ENCODE measurements at places on chromosomes 3 and 15. TPM values are rescaled to one million over a fixed set of nuclear protein-coding genes. Genes with fewer than 3 reads are reported as not detected.
A peak's percentile ranks its signal among the peaks of the same experiment; 100 is the strongest.

- H3K4me1 ChIP-seq, result no peaks in the 10 kb centered on the region
- no peaks in the 10 kb centered on the region for H3K36me3 ChIP-seq
- no peak overlapping the region for H3K4me3 ChIP-seq
- DNase-seq, result no peak
These were observed 87.8 kb upstream of the SEC13 start for GRCh38 chr3:10408680-10409079.

The FAM43A gene
- total RNA-seq, result 12.9 TPM

The LRRC58 gene
- 29.3 TPM for total RNA-seq

GRCh38 chr3:79236496-79236895 is 531.3 kb downstream of the ROBO1 start:
- H3K4me3 ChIP-seq, result no peak overlapping the region
- H3K27me3 ChIP-seq, result no peaks in the 10 kb centered on the region
- H3K27ac ChIP-seq, result no peak overlapping the region

The RPSA gene
- total RNA-seq, result 1,012 TPM

DNA sequence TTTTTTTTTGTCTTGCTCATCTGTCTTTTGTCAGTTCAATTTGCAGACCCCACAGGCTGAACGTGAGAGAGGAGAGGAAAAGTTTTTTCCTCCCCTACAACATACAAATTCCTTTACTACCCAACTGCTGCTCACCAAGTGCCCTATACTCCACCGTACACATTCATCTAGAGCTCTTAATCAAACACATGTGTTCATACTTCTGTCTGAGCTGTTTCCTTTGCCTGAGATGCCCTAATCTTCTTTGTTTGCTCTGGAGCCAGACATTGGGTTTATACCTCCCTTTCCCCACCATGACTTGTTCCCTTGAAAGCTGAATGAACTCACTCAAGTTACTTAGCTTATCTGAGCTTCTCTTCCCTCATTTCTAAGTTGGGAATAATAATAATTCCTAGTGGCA is 122.7 kb upstream of the RASGRP1 start:
- H3K36me3 ChIP-seq, result no peaks in the 10 kb centered on the region
- no peak for DNase-seq
- H3K27ac ChIP-seq, result no peak overlapping the region
- no peak overlapping the region for H3K4me3 ChIP-seq

DNA sequence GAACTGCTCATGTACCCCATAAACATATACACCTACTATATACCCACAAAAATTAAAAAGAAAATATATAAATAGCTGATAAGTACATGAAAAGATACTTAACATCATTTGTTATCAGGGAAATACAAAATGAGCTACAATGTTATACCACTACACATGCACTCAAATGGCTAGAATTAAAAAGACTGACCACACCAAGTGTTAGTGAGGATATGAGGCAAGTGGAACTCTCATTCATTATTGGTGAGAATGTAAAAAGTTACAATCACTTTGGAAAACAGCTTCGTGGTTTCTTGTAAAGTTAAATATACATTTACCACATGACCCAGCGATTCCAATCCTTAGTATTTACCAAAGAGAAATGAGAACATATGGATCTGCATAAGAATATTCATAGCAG is 26.5 kb downstream of the EOMES start:
- H3K4me3 ChIP-seq, result no peak overlapping the region
- no peaks in the 10 kb centered on the region for H3K4me1 ChIP-seq
- H3K27ac ChIP-seq, result no peak overlapping the region
- H3K27me3 ChIP-seq, result no peaks in the 10 kb centered on the region
- no peaks in the 10 kb centered on the region for H3K36me3 ChIP-seq

DNA sequence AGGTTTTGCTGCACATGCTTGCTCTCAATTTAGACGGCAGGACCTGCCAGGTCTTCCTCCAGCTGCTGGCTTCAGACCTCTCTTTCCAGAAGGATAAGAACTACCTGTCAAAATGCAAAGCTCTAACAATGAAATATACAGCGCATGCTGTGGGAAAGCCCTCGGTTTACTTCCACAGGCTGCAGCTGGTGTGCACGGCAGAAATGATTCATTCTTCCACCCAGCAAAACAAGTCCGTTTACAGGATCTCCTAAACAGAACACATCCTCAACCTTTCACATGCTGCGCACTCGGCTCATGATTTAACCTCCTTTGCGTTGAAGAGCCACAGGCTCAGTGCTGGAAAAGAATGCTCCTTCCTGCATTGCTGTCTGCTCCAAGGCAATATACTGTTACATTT is 92.4 kb upstream of the WNT5A start:
- H3K36me3 ChIP-seq, result no peaks in the 10 kb centered on the region
- H3K4me3 ChIP-seq, result no peak overlapping the region
- peak overlapping the region; percentile 17 for H3K27ac ChIP-seq
- no peak for DNase-seq
- no peaks in the 10 kb centered on the region for H3K4me1 ChIP-seq

The LMLN gene
- total RNA-seq, result 11.3 TPM

The CLDN18 gene
- not detected for total RNA-seq

GRCh38 chr15:79310612-79310984 is 314 bp upstream of the TMED3 start:
- no peaks in the 10 kb centered on the region for H3K27me3 ChIP-seq
- no peak for DNase-seq
- no peaks in the 10 kb centered on the region for H3K4me1 ChIP-seq
- H3K27ac ChIP-seq, result no peak overlapping the region
- peak overlapping the region; percentile 68 for H3K4me3 ChIP-seq

GRCh38 chr3:132983143-132983770 is 54.9 kb upstream of the TMEM108 start:
- H3K27me3 ChIP-seq, result no peaks in the 10 kb centered on the region
- no peaks in the 10 kb centered on the region for H3K36me3 ChIP-seq
- no peak overlapping the region for H3K27ac ChIP-seq
- no peak for DNase-seq

GRCh38 chr3:137165117-137165806 is 207.5 kb downstream of the IL20RB start:
- peak overlapping the region; percentile 4 for H3K27ac ChIP-seq
- no peak for DNase-seq
- no peak overlapping the region for H3K4me3 ChIP-seq
- H3K36me3 ChIP-seq, result no peaks in the 10 kb centered on the region

DNA sequence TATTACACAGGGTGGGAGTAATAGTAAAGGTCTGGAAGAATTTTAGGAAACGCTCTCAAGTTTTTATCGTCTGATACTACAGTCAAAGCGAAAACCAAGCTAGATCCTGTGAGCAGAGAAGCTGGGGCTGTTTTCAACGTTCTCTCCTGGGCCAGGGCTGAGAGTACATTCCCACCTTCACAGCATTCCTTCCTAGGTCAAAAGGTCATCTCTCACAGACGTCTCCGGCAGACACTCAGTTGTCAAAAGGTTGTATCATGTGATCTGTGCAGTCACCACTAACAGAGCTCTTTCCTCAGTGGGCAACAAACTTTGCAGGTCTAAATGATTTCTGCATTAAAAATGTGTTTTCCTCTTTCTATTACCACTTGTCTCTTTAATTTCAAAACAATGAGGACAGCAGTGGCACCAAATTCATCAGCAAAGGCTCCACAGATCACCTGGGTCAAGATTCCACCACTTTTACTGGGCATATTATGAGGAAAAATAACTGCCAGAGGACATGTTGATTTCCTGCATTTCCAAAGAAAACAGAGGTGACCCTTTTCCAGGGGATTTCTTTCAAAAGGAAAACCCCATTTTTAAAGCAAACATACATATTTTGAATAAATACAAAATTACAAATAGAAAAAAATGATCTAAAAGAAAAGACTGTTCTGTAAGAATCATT is 41.9 kb downstream of the MEIS2 start:
- H3K27me3 ChIP-seq, result no peaks in the 10 kb centered on the region
- DNase-seq, result no peak
- H3K4me1 ChIP-seq, result no peaks in the 10 kb centered on the region
- H3K27ac ChIP-seq, result peak overlapping the region; percentile 78
- H3K36me3 ChIP-seq, result no peaks in the 10 kb centered on the region
- H3K4me3 ChIP-seq, result no peak overlapping the region

The FSTL1 gene
- 356 TPM for total RNA-seq

The SKOR1 gene
- not detected for total RNA-seq

The ALPK3 gene
- total RNA-seq, result 5.8 TPM

- no peak for DNase-seq
- H3K36me3 ChIP-seq, result no peaks in the 10 kb centered on the region
- no peaks in the 10 kb centered on the region for H3K27me3 ChIP-seq
- H3K4me3 ChIP-seq, result no peak overlapping the region
- H3K4me1 ChIP-seq, result no peaks in the 10 kb centered on the region
These were observed 252.7 kb downstream of the EPHA3 start for GRCh38 chr3:89360156-89360555.

The CCR4 gene
- total RNA-seq, result not detected

The TYRO3 gene
- 6.5 TPM for total RNA-seq

DNA sequence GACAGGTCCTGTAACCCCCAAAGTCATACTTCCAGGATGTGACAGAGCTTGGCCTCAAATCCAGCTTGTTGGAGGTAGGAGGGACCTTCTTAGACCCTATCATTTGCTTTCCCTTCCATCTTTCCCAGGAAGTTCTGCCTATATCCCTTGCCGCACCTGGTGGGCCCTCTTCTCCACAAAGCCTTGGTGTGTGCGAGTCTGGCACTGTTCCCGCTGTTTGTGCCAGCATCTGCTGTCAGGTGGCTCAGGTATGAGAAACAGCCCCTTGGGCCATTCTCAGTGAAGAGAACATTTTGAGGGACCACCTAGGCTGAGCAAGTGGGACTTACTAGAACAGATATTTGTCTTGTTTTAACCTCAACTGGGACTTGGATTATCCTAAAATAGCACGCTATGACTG is 1.3 kb downstream of the IL17RE start:
- H3K27me3 ChIP-seq, result no peaks in the 10 kb centered on the region
- no peaks in the 10 kb centered on the region for H3K36me3 ChIP-seq
- H3K4me3 ChIP-seq, result no peak overlapping the region
- no peaks in the 10 kb centered on the region for H3K4me1 ChIP-seq
